ENCODE measurements at places on chromosomes 12 and 14.

- no peak for DNase-seq
These were observed 11.2 kb upstream of the AK7 start for GRCh38 chr14:96380735-96381134.

DNA sequence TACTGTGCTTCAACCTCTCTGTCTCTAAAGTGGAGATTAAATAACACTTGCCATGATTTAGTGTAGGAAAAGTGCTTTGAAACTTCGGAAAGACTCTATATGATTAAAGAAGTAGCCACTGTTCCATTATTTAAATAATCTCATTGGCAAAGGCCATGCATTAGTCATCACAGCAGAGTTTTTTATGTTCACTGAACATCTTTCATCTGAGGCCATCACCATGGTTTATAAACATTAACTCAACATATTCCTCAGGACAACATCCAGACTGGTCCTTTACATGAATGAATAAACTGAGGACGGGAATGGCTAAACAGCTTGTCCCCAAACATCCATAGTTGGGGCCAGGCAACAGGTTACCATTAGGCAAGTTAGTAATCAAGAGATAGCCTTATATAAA is 124.6 kb upstream of the FRMD6 start:
- no peak for DNase-seq

DNA sequence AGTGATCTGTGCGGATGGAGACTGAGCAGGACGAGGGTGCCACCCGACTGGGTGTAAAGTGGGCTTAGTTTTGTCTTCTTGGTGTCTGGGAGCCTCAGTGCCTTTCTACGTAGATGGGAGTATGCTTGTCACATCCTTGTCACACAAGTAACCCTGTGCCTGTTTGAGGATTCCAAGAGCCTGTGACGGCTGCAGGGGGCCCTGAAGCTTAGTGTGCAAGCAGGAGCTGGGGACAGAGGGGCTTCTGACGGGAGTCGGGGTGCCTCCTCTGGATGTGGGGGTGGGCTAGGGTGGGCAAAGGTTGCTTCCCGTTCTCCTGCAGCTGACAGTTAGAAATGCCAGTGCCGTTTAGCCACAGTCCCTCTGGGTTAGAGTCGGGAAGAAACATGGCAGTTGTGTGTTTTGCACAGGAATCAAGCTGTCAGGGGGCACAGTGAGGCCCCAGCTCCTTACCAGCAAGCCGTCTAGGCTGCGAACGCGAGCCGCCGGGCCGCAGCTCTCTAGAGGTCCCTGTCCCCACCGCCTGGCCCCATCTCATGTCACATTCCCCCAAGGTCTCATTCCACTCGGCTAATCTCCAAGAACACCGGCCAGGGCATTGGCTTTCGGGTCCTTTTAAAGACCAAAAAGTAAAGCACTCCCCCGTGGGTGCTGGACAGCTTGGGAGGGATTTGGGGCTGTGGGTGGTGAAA is 7.0 kb downstream of the RTL1 start:
- DNase-seq, result no peak

- DNase-seq, result no peak
These were observed 64.9 kb downstream of the LGR5 start for GRCh38 chr12:71504476-71504875.

GRCh38 chr12:43551971-43552559 is at the start of gene ADAMTS20:
Gene ADAMTS20 (minus strand): TSS chr12:43552203. CDS start chr12:43551921, 282 bp downstream.
- DNase-seq, result no peak

DNA sequence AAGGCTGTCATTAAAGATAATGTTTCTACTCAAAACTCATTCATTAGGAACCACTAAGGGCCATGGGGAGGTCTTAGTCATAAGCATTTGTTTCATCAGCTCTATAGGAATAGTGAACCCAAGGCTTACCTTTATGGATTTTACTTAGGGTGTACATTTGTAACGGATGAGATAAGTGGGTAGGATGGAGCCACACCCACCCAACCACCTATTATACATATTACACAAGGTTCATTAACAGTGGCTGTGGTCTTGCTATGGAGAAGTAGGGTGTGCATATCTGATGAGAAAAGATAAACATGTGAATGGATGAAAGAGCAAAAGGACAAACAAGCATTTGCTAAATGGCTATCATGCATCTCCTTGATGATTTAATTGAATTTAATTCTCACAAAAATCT is 39.6 kb upstream of the ITPR2 start:
- no peak for DNase-seq

- DNase-seq, result no peak
These were observed 116.3 kb downstream of the TMTC3 start for GRCh38 chr12:88258396-88258795.

DNA sequence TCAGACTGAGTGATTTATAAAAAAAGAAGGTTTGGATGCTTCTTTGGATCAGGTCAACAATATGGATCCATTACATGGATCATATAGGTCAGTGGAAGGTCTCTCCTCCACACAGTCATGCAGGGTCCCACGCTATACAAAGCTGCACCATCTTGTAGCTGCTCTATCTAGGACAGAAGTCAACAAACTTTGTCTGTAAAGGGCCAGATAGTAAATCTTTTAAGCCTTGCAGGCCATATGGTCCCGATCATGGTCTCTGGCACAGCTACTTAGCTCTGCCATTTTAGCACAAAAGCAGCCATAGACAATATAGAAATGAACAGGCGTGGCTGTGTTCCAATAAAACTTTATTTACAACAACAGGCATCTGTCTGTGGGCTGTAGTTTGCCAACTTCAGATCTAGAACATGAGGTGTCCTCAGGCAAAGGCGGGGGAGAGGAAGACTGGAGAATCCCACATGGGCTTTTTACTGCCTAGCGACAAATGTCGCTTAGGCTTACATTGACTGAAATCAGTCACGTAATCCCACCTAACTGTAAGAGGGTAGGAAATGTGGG is 36.7 kb downstream of the TMEM233 start:
- no peak for DNase-seq

DNA sequence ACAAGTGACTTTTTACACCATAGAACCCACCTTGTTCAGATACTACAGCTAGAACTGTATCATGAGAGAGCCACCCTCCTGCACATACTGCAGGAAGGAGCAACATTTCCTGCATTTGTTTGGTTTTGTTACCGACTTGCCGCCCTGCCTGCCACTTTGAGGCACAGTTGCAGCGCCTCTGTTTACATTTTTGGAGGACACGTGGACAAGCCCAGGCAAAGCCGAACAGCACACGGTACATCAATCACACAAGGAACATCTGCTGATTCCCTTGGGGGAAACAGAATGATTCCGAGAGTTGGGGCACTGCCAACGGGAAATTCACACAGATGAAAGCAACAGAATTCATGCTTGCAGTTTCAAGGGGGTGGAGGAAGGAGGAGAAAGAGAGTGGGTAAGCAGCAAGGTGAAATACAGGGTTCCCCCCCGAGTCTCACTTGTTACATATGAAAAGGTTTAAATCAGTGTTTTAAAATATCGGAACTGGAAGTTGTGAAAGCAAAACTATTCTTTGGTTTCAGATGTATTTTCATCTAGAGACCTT is 110.7 kb downstream of the BTG1 start:
- DNase-seq, result no peak

DNA sequence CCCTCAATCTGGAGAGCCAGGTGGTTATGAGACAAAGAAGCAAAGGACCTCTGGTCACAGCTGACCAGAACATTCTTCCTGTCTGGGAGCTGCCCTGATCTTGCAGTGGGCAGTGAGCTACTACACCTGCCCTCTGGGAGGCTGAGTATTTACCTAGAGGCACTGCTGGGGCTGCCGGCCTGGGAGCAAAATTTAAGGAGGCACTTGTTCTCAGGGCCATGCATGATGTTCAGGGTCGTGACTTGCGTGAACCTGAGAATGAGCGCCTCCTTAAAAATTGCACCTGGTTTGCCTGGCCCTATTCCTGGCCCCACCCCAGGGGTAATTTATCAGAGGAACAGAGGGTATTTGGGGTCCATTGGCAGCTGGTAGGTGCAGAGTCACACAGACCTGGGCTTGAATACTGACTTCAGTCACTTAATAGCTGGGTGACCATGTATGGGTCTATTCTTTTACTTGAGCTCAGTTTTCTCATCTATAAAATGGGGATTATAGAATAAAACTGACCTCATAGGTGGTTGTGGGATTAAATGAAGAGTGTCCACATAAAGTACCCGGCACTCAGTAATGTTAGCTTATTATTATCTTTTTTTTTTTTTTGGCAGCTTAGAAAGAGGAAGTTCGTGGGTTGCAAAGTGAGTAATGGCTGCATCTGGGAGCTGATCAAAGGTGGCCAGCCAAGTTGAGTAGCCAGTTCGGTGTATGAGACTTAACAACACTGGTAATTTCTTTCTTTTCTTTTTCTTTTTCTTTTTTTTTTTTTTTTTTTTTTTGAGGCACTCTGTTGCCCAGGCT is 107.4 kb upstream of the MED13L start:
- DNase-seq, result no peak

DNA sequence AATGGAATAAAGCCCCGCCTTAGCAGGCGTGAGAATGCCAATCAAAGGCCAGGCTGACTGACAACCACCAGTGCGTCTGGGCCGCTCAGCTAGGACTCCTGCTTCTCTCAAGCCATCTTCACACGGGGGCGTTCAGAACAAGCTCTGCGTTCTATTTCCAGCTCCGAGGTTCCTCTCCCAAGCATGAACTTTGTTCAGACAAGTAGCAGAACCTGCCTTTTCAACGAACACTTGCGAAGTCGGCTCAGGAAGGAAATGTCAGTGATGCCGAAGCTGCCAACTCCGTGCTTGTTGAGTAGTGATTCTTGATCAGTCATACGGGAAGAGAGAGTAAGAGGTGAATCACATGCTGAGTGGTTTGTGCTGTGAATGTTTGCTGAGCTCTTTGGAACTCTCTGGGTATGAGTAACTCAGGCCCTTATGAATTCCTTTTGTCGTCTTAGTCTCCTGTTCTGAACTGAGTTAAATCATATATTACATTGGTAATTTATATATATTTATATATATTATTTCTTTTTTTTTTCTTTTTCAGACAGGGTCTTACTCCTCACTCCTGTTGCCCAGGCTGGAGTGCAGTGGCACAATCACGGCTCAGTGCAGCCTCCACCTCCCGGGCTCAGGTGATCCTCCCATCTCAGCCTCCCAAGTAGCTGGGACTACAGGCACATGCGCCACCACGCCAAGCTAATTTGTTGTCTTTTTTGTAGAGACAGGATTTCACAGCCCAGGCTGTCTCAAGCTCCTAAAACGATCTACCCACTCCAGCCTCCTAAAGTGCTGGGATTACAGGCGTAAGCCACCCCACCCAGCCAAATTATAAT is 29.4 kb upstream of the BCL7A start:
- DNase-seq, result no peak

GRCh38 chr14:93544212-93544611 is 113.5 kb downstream of the UNC79 start:
- no peak for DNase-seq

DNA sequence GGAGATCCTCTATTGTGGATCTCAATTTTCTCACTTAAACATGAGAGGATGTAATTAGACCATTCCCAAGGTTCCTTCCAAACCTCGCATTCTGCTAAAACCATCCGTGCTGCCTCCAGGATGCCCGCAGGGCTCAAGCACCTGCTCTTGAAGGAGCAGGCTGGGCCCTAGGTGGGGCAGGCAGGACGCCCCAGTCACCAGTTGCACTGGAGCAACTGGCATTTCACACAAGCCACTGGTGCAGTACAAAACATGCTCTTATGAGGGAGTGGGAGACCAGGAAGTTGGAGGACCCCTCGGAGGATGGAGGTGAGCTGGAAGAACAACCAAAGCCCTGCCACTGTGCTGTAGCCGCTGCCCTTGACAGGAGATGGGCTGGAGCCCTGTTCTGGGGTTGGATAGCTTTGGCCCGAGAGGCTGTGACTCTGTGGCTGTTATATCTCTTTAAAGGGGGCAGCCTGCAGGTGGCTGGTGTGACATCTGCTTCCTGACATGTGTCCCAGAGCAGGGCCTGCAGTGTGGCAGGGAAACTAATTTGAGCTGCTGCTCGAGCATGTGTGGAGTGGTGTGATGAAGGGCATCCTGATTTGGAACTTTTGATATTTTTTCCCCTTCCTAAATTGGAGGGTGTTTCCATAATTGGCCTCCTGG is 122.2 kb downstream of the CRACR2A start:
- DNase-seq, result no peak

- DNase-seq, result no peak
These were observed 5.3 kb upstream of the HNF1A start for GRCh38 chr12:120972870-120973543.

DNA sequence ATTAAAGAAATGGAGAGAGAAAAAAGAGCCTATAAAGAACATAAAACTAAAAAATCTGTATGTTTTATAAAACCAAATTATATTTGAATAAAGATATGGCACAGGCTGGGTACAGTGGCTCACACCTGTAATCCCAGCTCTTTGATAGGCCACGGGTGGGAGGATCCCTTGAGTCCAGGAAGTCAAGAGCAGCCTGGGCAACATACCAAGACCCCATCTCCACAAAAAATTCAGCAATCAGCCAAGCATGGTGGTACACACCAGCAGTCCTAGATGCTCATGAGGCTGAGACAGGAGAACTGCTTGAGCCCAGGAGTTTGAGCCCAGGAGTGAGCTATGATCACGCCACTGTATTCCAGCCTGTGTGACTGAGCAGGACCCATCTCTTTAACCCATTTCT is 74.9 kb downstream of the EPS8 start:
- no peak for DNase-seq

- no peak for DNase-seq
These were observed 101.1 kb downstream of the CRACR2A start for GRCh38 chr12:3651585-3652424.

DNA sequence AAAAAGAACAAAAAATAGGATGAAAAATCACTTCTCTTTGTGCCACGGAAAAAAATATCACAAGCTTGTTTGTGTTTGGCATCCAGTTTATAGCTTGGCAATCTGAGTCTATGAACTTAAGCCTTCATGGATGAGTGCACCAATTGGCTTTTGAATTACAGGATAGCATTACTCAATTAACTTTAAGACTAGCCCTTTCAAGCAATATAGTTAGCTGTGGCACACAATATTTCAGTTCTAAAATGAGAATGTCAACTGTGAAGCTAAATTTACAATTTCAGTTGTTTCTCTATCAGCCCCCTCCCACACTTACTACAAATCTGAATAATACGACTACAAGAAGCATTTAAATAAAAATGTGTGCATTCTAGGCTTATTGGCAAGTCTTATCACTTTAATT is 8.3 kb downstream of the RERG start:
- DNase-seq, result no peak

DNA sequence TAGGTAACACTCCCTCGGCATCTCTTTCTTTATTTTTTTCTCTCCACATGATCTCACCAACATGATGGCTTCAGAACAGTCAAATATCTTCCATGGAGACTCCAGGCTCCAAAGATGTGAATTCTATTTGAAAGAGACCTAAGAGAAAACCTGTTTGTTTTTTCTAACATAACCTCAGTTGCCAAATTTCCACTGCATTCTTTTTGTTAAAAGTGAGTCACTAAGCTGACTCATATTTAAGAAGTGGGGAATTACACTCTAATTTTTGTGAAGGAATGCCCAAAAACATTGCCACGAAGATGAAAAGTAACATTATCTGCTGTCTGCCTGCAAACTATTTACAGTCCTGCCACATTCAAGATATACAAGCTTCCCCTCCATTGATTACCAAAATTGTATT is 1337.6 kb downstream of the LRFN5 start:
- no peak for DNase-seq

GRCh38 chr12:68792952-68793351 is 15.0 kb upstream of the MDM2 start:
- DNase-seq, result peak; percentile 21

GRCh38 chr12:113659416-113659815 is 187.7 kb upstream of the LHX5 start:
- DNase-seq, result no peak

GRCh38 chr12:50016501-50017475 is 8.5 kb downstream of the RACGAP1 start:
- no peak for DNase-seq

- DNase-seq, result no peak
These were observed 26.8 kb upstream of the ADAMTS20 start for GRCh38 chr12:43578782-43579181.
